ENCODE measurements at places on chromosomes 6 and 20.

- ATAC-seq, result no peak
Measured at GRCh38 chr20:54048891-54049545, 21.4 kb downstream of the BCAS1 start.

DNA sequence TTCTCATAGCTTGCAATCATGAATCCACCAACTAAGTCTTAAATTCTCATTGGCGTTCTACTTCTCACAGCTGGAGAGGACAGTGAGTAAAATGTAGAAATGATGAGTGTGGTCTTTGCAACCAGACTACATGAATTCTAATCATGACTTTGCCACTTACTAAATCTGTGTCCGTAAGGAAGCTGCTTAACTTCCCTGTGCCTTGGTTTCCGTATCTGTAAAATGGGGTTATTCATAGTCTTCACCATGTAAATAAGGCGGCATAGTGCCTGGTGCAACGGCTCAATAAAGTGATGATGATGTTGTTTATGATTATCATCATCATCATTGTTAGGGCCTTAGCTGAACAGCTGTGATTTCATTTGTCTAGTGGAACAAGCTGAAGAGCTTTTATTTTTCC lies 12.6 kb downstream of the CFAP206 start:
- ATAC-seq, result no peak

GRCh38 chr20:25012616-25013189 lies 20.2 kb upstream of the APMAP start:
- ATAC-seq, result no peak

DNA sequence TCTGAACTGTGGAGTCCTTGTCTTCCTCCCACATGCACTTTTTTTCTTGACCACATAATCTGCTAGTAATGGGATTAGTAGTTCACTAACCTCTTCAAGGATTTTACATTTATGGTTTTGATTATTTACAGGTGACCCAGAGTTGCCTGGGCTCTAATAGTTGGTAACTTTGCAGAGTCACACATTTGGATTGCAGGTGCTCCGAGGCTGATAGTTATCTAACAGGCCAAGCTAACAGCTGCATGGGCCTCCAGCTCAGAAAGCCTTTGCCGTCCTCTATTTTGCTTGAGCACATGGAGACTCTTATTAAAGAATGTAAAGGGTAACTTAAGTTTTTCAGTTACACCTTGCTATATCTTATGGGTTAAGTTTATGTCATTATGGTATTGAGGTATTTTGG lies 95.4 kb downstream of the ANKS1A start:
- no peak for ATAC-seq

GRCh38 chr6:166029506-166029905 lies 138.1 kb downstream of the TBXT start:
- ATAC-seq, result no peak

- ATAC-seq, result no peak
Measured at GRCh38 chr20:44171775-44172571, 15.0 kb downstream of the JPH2 start.

GRCh38 chr6:146878952-146879340 lies 280.2 kb downstream of the ADGB start:
- ATAC-seq, result no peak

DNA sequence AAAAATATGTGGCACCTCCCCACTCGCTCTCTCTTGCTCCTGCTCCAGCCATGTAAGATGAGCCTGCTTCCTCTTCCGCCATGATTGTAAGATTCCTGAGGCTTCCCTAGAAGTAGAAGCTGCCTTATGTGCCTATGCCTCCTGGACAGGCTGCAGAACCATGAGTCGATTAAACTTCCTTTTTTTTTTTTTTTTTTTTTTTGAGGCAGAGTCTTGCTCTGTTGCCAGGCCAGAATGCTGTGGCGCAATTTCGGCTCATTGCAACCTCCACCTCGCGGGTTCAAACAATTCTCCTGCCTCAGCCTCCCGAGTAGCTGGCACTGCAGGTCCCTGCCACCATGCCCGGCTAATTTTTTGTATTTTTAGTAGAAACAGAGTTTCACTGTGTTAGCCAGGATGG lies 112.5 kb downstream of the FAM217A start:
- ATAC-seq, result no peak

GRCh38 chr6:109762166-109762565 lies 71.1 kb downstream of the FIG4 start:
- no peak for ATAC-seq

- no peak for ATAC-seq
Measured at GRCh38 chr6:157542414-157543160, 161.6 kb downstream of the ZDHHC14 start.

DNA sequence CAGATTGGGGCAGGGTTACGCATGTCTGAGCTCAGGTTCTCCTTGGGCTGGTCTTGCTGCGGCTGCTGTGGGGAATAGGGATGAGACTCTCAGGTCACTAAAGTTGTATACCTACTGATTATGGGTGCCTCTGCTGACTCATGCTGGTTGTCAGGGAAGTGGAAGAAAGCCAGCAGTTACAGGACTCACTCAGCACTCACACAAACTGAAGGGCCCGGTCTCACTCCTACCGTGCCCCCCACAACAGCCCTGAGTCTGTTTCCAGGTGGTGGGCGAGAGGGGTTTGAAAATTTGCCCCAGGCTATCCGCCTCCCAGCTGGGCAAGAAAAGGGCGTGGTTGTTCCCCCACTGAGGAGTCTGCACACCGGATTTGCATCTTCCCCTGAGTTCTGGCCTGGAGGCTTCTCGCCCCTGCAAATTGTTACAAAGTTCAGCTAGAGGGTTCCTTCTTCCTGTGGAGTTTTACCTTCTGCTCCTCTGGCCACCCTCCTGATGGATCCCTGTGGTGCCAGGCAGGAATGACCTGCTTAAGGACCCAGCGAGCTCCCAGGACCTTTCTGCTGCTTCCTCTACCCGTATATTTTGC lies 659.2 kb downstream of the HDGFL1 start:
- ATAC-seq, result no peak

DNA sequence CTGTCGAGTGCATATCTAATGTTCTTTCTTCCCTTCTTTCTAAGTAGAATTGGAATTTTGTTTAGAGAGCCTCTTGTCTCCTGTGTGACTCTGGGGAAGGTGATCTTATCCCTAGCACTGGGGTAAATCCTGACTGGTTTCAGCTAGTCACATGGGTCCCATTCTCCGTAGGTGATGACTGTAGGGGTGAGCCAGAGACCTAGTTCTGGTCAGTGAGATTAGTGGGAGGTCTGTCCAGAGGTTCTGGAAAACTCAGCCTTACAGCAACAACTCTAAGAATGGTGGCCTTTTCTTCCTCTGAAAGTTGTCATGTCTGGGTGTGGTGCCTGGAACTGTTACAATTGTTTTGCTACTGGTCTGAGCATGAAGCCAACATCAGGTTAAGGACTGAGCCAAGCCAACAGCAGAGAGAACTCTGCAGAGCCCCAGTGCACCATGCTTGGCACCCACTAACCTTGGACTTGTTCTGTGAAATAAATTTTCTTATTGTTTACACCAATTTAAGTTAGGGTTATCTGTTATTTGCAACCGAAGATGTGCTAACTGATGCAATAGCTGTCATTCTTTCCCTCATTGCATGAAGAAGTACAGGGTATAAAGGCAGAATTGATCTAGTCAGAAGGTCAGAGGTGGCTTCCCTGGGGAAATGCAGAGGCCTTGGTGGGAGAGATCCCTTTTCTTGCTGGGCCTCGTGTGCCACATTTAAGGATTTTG lies 56.8 kb upstream of the TULP4 start:
- ATAC-seq, result no peak

GRCh38 chr6:20900389-20901160 lies 366.3 kb downstream of the CDKAL1 start:
- no peak for ATAC-seq

- no peak for ATAC-seq
Measured at GRCh38 chr20:23326774-23327173, 23.8 kb upstream of the NXT1 start.

- ATAC-seq, result no peak
Measured at GRCh38 chr6:34560366-34561226, 4.5 kb upstream of the SPDEF start.

- ATAC-seq, result no peak
Measured at GRCh38 chr20:32575227-32575581, 9.9 kb downstream of the NOL4L start.

GRCh38 chr20:40433341-40433861 lies 255.6 kb downstream of the MAFB start:
- peak; percentile 44 for ATAC-seq

- ATAC-seq, result no peak
Measured at GRCh38 chr20:58198384-58198783, 30.1 kb downstream of the ANKRD60 start.

GRCh38 chr6:98579079-98579478 lies 255.3 kb upstream of the POU3F2 start:
- ATAC-seq, result no peak

DNA sequence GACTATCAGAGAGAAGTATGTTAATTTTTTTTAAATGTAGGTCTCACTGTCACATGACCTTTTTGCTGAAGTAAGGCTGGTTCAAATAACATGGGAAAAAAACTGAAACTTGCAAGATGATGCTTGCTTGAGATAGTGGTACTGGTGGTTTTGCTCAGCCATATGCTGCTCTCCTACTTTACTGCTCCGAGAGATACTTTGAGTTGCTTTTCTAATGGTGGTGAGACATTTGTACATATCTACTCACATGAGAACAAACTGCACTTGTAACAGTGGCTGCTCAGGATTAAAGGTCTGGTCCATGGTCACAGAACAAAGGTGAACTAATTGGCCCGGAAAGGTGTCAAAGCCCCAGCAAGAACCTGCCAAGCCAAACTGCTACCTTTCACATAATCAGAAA lies 106.2 kb upstream of the BEND3 start:
- no peak for ATAC-seq

- no peak for ATAC-seq
Measured at GRCh38 chr20:34710861-34711574, 6.9 kb downstream of the TP53INP2 start.

GRCh38 chr20:9110365-9110764 lies 41.5 kb downstream of the PLCB4 start:
- no peak for ATAC-seq

DNA sequence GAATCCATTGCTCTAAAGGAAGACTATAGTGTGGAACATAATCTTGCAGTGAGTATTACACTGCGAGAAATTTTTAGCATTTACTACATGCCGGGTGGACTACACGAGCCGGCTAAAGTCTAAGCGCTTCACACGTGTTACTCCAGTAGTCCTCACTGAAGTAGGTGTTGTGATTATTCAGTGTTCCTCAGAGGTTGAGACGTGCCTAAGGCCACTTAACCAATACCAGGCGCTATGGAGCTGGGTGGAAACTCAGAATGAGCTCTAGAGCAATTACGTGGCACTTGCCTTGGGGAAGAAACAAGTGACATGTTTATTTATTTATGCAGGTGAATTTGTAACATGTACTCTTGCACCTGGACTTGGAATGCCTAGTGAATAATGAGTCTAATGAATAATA lies 46.4 kb downstream of the SASH1 start:
- no peak for ATAC-seq

DNA sequence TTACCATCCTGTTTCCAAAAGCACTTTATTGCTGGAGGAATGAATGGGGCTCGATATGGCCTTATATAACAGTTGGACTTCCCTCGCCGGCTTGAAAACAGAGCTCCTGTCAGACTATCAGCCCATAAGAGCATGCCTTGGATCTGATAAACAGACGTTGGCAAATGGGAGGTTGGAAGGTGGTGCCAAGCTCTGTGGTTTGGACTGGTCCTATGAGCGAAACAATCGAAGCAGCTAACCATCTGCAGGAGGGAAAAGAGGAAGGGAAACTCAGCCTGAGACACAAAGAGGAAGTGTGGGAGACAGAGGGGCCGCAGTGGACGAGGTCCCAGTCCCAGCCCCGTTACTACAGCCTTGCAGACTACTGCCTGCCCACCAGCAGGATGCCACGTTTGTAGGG lies 92.9 kb downstream of the TFAP2C start:
- peak; percentile 75 for ATAC-seq

DNA sequence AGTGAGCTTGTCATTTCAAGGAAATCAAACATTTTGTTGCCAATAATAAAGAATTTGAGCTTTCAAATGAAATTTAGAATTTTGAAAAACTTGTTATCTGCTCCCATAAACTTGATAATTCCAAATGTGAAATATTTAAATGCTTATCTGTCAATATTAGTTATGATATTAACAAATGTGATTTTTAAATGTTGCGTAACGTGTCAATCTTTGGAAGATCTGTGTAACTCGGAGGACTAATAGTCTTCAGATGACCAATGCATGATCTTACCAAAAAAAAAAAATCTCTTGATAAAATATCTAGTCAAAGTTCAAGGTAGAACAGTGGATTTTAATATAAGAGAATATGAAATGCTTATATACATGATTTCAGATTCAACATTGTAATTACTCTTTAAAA lies 274.5 kb upstream of the HSF2 start:
- ATAC-seq, result no peak

DNA sequence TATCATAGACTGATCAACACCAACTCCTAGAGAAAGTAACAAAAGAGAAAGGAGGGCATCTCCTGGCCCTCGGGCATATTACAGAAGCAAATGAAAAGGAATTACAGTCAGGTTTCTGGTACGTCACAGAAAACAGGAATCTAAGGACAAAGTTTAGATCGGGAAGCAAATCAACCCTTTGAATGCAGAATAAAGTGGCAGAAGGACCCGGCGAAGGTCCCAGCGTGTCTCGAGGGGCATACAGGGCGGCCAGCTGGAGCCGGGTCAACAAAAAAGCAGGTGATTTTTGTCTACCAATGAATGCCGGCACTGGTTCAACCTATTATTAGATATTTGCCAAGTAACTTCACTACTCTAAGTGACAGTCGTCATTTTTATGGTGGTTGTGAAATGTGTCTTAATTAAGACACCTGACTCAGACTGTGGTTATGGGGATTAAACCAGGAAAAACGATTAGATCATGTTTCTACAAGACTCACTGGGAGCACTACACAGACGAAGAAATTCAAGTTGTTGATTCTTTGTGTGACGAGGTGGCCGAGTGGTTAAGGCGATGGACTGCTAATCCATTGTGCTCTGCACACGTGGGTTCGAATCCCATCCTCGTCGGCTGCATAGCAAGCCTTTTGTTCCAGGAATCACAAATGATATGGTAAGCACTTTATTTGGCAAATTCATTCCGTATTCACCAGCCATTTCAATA lies 12.4 kb upstream of the ZSCAN9 start:
- ATAC-seq, result peak; percentile 36

DNA sequence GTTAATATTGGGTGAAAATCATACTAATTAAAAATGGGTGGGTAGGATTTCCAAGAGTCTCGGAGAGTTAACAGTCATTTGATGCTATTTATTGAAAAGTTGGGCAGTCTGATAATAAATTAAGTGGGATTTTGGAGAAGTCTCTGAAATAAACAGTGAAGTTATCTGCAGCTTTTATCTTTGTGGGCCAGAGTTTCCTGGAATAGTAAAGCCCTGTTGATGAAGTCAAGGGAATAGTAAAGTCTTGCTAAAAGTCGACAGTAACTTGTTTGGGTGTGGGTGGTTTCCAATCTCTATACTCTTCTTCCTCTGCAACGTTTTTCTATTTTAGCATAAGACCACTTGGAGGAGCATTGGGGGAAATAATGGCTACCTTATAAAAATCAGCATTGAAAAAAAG lies 493.6 kb downstream of the EPM2A start:
- ATAC-seq, result no peak

GRCh38 chr6:1087154-1087843 lies 224.6 kb upstream of the FOXQ1 start:
- ATAC-seq, result no peak

Measured in stimulated activated memory B cell treated with anti-CD40 and anti-IgM and Interleukin-4, amounts not matched to agents 10 μg/mL and 1 μg/mL and 100 μg/mL, for 72 hours (primary cell).